SJCRH30 (cell line): ENCODE measurements at places on chromosomes 6 and 20.

- no peak for DNase-seq
These were observed 219.3 kb upstream of the RNF217 start for GRCh38 chr6:124742971-124743370.

GRCh38 chr20:24853916-24854315 is 95.2 kb upstream of the CST7 start:
- DNase-seq: no peak

DNA sequence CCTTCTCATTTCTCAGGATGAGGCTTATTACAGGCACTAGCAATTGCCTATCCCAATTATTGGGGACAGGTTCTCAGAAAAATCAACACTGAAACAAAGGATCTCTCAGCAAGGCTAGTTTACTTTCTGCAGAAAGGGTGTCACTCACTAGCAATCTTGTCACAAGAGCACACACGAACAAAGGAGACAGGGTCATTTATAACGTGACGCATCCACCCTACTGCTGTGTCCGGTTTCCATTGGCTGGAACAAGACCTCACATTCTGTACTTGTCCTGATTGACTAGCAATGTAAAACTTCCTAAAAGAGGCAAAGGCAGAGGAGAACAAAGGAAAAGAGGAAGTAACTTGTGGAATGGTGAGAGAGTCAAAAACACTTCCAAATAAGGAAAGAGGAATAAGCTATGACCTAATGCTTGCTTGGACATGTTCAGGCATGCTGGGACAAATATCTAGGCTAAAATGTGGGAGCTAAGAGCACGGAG is 160.2 kb upstream of the STXBP5 start:
- DNase-seq: peak; percentile 12

GRCh38 chr20:17568045-17568788 is 1.7 kb upstream of the DSTN start:
- DNase-seq: no peak

- peak; percentile 56 for DNase-seq
These were observed 13.9 kb upstream of the HELZ2 start for GRCh38 chr20:63587776-63588591.

DNA sequence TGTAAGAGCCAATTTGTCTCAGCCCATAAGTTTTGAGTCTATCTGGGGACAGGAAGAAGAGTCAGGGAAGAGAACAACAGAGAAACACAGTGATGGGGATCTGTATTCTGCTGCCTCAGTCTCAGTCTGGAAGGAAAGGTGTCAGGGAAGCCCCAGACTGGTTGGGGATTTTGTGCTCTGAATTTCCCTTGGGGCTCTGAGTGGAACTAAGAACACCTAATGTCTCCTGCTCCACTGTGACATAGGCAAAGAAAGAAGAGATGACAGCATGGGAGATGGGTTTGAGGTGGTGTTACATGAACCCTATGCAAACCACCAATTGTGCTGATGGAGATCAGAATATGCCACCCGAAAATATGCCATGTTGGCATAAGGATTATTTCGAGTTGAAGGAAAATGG is 139.5 kb upstream of the MYLIP start:
- no peak for DNase-seq

DNA sequence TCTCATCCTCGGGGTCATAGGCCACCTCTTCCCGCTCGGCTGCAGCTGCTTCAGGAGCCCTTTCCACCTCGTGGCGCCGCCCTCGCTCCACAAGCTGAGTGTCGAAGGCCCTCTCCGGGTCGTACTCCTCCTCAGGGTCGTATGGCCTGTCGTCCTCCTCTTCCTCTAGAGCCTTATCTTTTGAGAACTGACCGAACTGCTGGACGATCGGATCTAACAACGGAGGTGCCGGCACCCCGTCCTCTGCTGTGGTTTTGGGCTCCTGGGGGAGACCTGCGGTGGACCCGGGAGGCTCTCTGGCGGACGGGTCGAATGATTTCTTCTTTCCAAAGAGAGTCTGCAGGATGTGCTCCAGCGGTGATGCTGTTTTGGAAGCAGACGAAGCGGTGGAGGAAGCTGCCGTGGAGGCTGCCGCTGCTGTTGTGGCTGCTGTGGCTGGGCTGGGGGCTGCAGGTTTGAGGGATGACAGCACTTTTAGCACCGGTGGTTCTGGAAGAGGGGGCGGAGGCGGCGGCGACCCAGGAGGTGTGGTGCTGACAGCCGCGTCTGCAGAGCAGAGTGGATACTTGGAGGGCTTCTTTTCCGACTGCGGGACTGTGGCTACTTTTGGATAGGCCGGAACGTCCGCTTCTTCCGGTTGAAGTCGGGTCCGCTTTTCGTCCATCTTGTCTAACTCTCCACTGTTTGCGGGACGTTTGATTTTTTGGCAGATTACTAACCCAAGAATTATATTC is 20.2 kb upstream of the TCFL5 start:
- no peak for DNase-seq

DNA sequence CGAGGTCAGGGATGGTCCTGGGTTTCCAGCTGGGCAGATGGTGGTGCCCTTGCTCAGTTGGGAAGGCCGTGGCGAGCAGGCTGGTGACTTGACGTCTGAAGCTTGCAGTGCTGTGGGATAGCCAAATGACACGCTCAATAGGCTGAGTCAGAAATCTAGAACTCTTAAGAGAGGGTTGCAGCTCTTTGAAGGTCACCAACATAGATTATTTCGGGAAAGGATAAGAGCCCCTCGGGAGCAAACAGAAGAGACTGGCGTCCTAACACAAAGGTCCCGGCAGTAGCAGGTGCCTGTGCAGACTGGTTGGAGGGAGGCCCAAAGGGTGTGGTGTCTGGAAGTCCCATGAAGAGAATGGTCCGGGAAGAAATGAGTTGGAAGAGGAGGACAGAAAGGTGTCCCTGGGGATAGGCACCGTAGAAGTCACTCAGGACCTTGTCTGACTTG is 18.4 kb downstream of the PKIG start:
- DNase-seq: no peak

GRCh38 chr6:139250296-139251044 is 41.3 kb downstream of the TXLNB start:
- peak; percentile 60 for DNase-seq

DNA sequence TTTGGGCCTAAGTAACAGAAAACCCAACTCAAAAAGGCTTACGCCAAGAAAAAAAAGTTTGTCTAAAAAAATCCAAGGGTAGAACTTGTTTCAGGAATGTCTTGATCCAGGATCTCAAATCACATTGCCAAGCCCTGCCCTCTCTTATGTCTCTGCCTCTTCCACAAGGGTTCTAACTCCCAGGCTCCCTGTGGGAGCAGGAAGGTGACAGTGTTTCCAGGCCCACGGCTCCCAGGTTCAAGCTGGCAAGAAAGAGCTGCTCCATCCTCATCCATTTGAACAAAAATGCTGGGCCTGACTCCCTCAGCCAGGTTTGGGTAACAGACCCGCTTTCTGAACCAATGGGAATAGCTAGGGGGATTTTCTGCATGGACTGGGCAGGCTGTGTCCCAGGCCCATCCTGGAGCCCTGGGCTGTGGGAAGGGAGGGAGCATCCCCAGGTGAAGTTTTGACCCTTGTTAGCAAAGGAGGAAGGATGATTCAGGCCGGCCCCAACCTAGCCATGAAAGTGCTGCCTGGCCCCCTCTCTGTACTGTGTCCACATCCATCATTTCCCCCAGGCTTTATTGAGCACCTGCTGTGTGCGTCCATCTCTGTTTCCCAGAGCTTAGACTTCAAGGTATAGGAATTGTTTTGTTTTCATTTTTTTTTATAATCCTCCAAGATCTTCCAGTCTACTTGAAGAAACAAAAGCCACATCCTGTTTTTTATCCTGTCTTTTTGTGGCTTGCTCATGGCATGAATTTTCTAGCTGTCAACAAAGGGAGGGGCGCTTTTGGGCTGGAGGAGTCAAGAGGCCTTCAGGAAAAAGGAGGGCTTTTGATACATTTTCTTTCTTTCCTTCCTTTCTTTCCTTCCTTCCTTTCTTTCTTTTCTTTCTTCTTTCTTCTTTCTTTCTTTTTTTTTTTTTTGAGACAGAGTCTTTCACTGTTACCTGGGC is 159.8 kb downstream of the TFAP2C start:
- no peak for DNase-seq

DNA sequence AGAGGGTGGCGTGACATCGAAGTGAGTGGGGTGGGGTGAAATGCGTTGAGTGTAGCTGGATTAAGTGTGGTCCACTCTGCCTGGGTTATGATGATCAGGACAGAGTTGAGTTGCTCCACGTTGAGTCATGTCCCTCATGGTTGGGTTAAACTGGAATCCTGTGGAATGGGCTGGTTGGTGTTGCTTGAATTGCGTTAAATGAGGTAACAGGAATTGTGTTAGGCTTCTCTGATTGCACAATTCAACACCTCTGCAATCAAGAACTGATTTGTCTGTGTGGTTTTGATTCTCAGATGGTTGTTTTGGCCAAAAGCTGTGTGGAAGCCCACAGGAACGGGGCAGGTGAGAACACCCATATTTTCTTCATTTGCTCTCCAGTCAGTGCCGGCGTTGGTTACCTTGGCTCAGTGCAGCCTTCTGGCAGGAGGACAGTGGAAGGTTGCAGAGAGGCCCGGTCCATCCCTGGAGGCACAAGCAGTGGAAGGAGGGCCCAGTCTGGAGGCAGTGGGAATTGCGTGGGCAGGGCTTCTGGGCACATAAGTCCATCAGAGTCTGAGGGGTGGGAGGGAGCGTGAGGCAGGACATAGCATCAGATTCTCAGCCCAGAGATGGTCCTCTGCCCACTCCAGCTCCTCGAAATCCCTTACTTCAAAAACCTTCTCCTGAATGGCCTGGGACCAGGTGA is 11.6 kb downstream of the NOTCH4 start:
- DNase-seq: no peak

DNA sequence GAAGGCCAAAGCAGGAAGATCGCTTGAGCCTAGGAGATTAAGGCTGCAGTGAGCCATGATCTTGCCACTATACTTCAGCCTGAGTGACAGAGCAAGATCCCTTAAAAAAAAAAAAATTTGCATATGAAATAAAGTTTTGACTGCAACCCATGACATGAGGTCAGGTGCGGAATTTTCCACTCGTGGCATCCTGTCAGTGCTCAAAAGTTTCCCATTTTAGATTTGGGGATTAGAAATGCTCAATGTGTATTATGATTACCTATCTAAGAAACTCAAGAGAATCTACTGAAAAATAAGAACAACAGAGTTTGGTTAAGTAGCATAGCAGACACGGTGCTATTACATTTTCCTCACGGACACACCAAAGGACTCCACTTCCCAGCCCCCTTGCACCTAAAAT is 11.7 kb downstream of the SLC23A2 start:
- DNase-seq: no peak

- DNase-seq: no peak
These were observed 70.5 kb downstream of the MOXD1 start for GRCh38 chr6:132330759-132331158.

DNA sequence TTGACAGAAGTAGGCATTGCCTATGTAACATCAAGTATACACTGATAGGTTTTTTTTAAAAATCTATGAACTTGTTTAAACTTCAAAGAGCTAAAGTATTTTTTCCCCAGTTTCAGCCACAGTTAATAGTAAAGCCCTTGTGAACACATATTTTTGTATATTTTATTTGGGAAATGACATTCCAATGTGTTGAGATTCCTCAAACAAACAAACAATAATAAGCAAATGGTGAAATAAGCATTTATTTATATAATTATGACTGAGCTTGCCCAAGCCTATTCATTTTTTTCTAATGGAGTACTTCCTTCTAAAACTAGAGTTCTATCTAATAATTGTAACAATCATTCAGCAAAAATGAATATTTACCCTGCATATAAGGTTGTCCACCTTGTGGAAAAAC is 12.5 kb downstream of the SYCP2 start:
- DNase-seq: no peak

DNA sequence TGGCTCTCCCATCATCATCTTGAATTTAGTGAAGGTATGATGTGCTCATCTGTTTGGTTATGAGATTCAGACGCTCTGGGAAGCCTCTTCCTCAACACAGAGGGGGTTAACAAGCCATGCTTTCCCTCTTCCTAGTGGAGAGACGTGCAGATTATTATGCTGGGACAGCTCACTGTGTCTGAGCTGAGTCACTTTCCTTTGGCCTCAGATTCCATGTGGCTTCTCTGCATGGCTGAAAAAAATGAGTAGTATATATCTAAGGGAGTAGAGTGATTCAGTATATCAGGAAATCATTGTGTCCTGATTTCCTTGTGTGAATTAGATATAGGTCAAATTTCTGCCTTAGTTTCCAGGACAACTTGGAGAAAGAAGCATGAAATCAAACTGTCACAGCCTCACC is 52.6 kb downstream of the FIG4 start:
- DNase-seq: no peak

- DNase-seq: no peak
These were observed 329.0 kb downstream of the ESR1 start for GRCh38 chr6:152136449-152136825.

GRCh38 chr6:27867051-27867944 is 44.9 kb downstream of the OR2B2 start:
- DNase-seq: peak; percentile 65

GRCh38 chr6:142306736-142307135 is 4.9 kb downstream of the ADGRG6 start:
- DNase-seq: no peak

- DNase-seq: no peak
These were observed 8.5 kb downstream of the HLA-DMB start for GRCh38 chr6:32932132-32932868.

- no peak for DNase-seq
These were observed 95.0 kb downstream of the THBS2 start for GRCh38 chr6:169158691-169159090.

- no peak for DNase-seq
These were observed 218.6 kb upstream of the MOCS1 start for GRCh38 chr6:40152701-40153436.
